Activated CD8-positive, alpha-beta memory T cell treated with anti-CD3 and anti-CD28 coated beads for 24 hours (primary cell): ENCODE measurements at places on chromosomes 12 and 14.

DNA sequence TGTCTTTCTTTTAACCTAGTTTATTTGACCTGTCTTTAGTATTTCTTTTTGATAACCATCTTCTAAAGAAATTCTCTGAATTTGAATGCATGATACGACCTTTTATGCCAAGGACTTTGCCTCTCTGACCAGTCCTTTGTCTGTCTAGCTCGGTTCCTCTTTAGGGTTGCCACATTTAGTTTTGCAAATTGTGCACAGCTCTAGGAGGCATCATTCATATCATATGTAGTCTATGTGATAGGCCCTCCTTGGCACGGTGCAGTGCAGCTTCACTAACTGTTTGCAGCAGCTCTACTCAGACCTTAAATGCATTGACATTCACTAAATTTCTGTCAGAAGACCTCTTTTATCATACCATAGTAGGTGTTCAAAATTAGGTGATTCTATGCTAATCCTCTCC, 75.6 kb downstream of the USP15 start:
- DNase-seq = no peak

- no peak for DNase-seq
Measured at GRCh38 chr12:6044082-6044481, 80.4 kb downstream of the VWF start.

- no peak for DNase-seq
Measured at GRCh38 chr14:78154827-78155226, 15.3 kb upstream of the NRXN3 start.

GRCh38 chr14:24051789-24052655, at the start of gene CARMIL3:
Gene CARMIL3 (plus strand): TSS chr14:24052009. CDS start chr14:24052154, 145 bp downstream.
- DNase-seq = peak; percentile 86

- DNase-seq = no peak
Measured at GRCh38 chr12:52818388-52818787, 4.5 kb upstream of the KRT4 start.

- DNase-seq = no peak
Measured at GRCh38 chr12:8644345-8645248, 18.0 kb downstream of the MFAP5 start.

DNA sequence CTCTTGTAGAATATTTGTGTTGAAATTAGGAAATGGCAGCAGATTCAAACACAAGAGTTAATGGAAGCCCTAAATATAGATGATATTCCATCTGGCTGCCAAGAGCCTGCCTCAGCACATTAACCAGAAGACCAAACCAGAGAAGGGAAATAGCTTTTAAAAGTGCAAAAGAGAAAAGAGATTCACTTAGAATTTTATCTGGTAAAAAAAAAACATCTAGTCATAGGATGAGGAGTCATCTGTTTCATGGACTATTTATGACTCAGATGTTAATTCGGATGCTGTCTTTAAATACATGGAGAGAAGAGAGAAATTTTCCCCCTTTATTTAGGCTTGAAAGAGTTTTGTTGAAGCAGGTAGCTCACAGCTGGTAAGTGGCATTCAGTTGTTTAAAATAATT, 201.6 kb upstream of the NUDT4 start:
- no peak for DNase-seq

GRCh38 chr14:61549425-61549824, 145.9 kb upstream of the HIF1A start:
- DNase-seq = no peak

DNA sequence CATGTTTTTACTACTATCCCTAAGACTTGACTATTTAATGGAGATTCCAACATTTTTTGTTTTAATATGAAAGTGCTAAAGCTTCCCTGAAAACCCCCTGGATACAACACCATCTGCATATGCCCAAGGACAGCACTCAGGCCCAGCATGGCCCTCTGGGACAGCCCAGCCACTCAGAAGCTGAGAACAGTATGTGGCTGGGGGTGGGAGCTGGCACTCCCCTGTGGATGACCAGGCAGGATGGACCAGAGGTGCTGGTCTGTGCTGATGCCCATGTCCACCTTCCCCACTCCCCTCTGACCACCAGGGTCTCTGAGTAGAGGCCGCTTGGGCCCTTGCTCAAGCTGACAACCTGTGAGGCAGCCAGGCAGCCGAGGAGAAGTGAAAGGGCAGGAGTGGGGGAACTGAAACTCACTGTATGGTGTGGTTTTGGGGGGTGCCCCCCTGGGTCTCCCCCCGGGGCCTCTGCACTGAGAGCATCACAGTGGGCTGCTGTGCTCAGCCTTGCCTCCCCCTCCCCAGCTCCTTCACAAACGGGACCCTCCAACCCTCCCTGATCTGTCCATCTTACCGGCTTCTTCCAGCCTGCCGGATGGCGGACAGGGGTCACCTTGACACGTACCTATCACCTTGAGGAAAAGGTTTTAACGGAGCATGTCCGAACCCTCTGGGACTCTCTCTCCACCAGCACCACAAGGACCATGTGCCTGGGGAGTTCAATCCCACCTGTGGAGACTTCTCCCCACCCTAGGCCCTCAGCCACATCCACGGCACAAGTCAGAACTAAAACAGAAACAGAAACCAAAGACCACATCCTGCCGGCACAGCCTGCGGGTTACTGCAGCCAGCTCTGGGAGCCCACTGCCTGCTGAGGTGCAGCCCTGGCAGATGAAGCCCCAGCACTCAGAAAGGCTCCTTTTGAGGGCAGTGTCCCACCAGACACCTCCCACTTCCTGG, at the start of gene TMEM229B:
TSS of gene TMEM229B (minus strand) at position 785 of the 957 bp plus-strand sequence. CDS start 14,798 bp downstream, outside the sequence.
- peak; percentile 87 for DNase-seq

DNA sequence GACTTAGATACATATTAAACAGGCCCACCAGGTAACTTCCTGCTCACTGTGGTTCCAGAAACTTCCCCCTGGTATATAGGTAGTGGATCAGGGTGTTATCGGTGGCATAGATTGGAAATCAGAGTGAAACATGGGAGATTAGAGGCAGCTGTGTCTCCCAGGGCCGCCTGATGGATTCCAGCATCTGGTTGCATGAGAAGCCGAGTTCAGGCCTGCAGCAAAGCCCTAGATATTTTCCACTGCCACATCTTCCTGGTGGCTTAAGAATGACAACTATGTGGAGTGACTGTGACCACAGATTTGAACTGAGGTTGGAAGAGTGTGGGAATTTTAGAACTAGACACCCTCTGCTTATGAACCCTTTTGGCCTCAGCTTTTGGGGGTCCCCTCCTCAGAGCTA, 184.8 kb upstream of the NTF3 start:
- no peak for DNase-seq

DNA sequence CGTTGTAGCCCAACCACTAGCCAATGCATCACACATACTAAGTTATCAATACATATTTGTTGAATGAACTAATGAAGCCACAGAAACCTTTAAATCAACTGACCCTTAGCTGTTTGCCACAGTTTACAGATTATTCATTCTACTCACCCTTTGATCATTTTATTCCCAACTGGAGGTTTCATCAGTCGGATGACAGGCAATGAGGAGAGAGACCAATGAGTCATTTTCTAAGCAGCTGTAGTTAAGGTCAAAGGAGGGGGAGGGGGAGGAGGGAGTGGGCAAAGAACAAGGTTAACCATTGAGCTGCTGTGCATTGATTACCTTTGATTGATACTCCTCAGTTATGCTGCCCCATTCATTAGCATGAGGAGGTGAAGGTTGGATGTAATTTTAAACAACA, 469.5 kb downstream of the VRK1 start:
- no peak for DNase-seq

DNA sequence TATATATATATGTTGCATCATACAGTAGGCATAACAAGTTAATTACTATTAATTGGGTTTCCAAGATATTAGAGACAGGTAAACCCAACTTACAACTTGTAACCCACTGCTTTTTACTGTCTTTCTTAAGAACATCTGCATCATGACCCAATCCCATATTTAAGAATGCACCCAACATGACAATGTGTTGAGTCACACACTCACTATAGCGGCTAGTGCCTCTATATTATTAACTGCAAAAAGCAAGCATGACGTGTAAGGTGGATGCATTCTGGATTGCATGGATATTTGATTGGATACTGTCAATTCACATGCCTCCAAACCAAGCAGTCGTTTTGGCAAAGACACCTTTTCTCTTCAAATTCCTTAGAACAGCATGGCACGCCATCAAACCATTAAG, 68.2 kb downstream of the KSR2 start:
- DNase-seq = no peak

DNA sequence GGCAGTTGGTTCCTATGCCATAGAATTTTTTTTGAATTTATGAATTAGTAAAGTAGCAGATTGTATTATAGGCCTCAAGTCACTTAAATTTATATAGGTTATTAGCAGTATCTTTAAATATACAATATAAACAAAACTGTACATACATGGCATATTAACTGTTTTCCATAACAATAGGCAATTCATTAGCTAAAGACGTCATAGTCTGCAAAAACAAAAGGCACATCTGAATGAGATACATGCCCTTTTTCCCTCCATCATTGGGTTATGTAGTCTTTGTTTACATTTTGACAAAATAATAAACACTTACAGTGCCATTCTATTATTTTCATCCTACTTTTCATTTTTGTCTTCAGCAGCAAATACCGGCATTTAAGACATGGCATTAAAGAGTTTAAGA, 1.1 kb upstream of the VCPKMT start:
- DNase-seq = no peak

GRCh38 chr12:113276946-113277500, 55.8 kb downstream of the TPCN1 start:
- no peak for DNase-seq

- no peak for DNase-seq
Measured at GRCh38 chr12:64997858-64998257, 123.2 kb downstream of the WIF1 start.

GRCh38 chr12:85920324-85920947, 46.3 kb downstream of the NTS start:
- DNase-seq = no peak

- no peak for DNase-seq
Measured at GRCh38 chr14:69042787-69043444, 63.8 kb upstream of the ACTN1 start.

- DNase-seq = no peak
Measured at GRCh38 chr12:97757481-97758193, 295.0 kb downstream of the RMST start.

DNA sequence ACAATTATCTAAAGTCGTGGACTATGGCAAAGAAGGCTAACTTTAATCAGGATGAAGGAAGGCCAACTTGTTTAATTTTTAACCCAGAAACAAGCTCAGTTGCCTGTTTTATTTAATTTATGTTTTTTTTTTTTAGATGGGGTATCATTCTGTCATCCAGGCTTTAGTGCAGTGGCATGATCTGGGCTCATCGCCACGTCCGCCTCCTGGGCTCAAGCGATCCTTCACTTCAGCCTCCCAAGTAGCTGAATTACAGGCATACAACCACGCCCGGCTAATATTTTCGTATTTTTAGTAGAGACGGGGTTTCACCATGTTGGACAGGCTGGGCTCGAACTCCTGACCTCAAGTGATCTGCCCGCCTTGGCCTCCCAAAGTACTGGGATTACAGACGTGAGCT, 19.7 kb downstream of the NUDT4 start:
- DNase-seq = no peak

DNA sequence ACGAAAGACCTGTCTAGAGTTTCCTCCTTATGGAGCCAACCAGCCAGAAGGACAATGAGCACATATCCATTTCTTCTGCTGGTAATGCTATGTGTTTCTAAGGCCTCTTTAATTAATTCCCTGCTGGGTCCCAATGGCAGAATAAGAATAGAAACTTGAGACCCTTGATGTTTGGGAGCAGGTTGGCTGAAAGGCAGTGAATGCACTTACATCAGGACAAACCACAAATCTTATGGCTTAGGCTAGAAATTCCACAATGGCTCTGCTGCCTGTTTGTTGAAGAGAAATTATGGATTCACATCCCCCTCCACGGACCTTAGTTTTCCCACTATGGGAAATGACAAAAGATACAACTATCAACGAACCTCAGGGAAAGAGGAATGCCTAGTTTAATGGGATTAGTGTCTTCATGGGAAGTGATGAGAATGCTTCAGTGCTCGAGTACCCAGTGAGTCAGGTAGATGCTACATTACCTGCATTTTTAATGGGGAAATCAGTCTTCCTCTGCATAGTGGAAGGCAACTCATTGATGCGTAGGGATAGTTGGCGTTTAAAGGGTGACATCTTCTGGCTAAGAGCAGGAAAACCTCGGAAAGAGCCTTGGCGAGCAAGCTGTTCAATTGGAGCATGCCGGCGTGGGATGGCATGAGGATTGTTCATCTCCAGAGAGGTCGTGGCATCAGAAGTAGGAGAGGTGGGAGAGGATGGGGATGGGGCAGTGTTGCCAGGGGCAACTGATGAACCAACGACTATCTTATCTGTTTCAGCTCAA, 46.5 kb downstream of the PAPLN start:
- DNase-seq = no peak

DNA sequence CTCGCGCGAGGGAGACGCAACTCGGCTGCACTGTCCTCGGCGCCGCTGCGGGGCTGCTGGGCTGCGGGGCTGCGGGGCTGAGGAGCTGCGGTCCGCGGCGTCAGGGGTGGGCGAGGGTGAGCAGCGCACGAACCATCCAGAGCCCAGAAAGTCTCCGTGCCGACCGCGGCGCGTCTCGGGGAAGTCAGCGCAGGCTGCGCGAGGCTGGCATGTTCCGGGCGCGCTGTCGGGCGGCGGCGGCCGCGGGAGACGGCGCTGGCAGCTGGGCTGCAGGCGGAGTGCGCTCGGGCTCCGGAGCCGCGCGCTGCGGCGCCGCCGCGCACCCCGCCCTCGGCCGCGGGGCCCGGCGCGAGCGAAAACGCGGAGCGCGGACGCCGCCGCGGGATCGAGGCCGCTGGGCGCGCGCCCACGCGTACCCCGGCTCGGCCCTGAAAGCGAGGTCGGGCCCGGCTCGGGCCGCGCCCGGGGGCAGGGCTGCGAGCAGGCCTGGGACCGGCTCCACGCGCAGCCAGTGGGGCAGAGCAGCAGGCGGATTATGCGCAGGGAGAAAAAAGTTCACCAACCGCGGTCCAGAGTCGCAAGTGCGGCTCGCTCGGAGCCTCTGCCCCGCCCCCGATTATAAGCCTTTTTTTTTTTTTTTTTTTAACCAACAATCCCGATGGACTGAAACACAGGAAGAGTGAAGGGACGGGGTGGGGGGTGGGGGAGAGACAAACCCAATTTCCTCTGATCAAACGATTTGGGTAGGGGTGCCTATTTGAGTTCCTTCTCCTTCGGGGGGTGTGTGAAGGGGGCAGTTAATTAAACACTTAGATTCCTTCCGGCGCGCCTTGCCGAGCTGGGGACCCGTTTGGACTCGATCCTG, at the start of gene PRICKLE1:
TSS of gene PRICKLE1 (minus strand) at position 282 of the 865 bp plus-strand sequence. CDS start 117,230 bp downstream, outside the sequence.
- DNase-seq = peak; percentile 63
